ENCODE measurements at places on chromosomes 1 and 21. TPM values are rescaled to one million over a fixed set of nuclear protein-coding genes. Genes with fewer than 3 reads are reported as not detected.

LCE3E gene
- total RNA-seq: not detected

- no peak for DNase-seq
Measured at GRCh38 chr1:244353551-244354091, 98.1 kb downstream of the ADSS2 start.

DNA sequence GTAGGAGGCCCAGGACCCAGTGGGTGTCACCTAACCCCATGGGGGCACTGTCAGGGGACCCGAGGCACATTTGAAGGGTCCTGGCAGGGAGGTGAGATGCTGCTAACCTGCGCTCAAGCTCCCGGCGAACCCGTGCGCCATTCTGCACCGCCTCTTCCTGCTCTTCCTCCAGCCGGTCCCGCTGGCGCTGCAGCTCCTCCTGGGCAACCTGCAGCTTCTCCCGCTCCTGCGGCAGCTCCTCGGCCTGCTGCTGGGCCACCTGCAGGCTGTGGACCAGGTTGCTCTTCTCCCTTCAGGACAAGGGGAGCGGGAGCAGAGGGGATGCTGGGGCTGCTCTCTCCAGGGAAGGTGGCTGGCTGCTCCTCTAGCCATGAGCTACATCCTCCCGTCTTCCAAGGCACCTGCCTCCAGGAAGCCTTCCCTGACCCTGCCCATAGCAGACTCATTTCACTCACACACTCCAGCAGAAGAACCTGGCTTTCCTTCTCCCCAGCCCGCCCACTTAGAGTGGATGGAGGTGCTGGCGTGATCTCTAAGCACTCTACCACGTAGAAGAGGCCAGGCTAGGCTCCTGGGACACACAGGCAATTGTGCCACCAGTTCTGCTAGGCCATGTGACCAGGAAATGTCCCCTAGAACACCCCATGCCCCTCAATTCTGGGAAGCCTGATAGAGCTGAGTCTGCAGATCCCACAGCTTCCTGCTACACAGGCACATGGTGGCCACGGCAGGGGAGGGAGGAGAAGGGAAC lies 15.2 kb upstream of the NBPF1 start:
- DNase-seq: no peak

- DNase-seq: peak; percentile 56
Measured at GRCh38 chr1:38608202-38608864, 251.2 kb downstream of the RRAGC start.

GRCh38 chr21:27110956-27111355 lies 144.1 kb upstream of the ADAMTS5 start:
- no peak for DNase-seq

DNA sequence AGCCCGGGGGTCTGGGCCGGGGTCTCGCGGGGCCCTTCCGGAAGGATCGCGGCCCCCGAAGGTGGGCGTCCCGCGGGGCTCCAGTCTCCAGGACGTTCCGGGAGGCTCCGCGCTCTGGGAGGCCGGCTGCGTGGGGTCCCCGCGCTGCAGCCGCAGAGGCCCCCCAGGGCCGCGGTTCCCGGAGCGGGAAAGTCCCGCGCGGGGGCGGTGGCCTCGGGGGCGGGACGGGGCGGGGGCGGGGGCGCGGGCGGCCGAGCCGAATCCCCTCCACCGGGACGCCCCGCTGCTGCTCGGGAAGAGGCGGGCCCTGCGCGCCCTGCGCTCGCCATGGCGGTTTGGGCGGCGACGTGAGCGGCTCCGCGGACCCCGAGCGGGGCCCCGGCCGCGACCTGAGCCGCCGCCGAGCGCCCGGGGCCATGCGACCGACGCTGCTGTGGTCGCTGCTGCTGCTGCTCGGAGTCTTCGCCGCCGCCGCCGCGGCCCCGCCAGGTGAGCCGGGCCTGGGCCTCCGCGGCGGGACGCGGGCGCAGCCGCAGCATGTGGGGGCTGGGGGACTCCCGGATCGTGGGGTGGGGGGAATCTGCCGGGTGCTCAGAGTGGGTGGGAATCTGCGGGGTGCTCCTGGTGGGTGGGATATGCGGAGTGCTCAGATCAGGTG lies at the start of gene IFNGR2:
IFNGR2 (plus strand) TSS at position 286 of the 658 bp plus-strand sequence; CDS start at position 417, 131 bp downstream.
- peak; percentile 70 for DNase-seq

DNA sequence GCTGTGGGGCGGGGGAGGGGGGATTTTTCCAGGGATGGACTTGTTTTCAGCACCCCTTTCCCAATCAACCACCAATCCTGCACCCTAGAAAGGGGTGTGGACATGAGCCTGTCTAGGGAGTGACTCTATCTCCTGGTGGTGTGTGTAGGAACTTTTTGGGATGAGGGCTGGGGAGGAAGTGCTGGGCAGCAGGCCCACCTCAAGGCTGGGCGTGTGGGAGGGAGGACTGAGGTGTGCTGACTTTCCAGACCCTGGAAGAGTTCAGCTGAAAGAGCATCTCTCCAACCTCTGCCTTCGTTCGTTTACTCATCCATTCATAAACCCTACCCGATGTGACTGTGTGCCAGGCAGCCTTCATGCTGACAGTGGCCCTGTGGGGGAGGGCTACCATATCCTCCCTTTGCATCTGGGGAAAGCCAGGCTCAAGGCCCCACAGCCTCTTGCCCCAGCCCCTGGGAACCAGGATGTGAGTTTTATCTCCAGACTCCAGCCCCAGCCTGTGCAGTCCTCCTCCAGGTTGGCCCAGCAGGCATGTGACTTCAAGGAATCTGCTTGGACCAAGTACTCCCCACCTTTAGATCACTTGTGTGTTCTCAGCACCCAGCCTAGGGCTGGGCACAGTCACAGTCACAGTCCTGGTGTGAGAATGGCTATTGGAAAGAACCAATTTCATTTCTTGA lies 6.7 kb downstream of the KNCN start:
- DNase-seq: no peak

FMN2 gene
- 2.7 TPM for total RNA-seq

GRCh38 chr1:151891512-151891911 lies 17.8 kb downstream of the THEM4 start:
- no peak for DNase-seq

GRCh38 chr21:18340387-18340942 lies 63.1 kb downstream of the TMPRSS15 start:
- no peak for DNase-seq

DNA sequence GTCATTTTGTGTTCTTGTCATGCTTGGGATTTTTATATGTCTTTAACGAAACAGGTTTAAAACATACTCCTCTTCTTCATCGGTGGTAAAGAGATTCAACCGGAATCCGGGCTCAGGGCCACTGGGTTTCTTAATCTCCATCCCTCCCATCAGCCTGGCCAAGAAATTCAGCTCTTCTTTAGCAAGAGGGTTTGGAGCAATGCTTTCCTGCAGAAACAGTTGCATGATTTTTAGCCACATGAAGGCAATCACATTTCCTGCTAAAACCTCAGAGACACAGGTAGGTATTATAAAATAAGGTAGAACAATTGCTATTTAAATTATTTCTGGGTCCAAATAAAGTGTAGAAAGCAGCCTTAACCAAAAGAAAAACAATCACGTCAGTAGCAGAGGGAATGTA lies 22.7 kb upstream of the LSM10 start:
- DNase-seq: no peak

DNA sequence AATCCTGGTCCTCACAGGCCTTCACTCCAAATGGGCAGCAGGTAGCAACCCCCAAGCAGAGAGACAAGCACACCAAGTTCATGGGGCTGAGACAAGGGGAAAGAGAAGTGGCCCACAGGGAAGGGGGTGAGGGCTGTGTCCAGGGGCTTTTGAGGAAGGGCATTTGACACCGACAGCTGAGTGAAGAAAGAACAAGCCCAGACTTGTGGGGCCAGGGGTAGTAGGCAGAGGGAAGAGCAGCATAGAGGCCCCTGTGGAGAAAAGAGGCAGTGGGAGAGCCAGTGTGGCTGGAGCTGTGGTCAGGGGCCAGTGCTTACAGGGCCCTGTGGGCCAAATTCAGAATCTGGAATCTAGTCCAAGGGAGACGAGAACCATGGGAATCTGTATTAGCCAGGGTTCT lies 85.4 kb downstream of the IGSF21 start:
- no peak for DNase-seq

DNA sequence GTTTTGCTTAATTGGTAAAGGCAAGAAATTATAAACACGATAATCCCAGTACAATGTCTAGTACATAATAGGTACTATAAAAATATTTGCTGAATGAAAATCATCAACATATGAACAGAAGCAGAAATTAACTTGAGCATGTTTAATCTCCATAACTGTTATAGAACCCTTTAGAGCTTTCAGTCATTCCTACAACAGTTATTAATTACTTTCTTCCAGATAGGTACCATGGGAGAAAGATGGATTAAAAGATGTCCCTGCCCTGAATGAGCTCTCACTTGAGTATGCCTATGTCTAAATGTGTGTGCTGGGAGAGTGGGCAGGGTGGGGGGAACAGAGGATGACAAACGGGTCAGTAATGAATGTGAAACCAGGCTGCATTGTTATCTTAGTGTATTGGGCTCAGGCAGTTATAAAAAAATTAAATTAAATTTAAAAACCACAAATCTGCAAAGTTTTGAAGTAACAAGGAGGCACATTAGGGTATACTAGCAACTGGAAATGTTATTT lies 2.4 kb downstream of the EPS15 start:
- DNase-seq: no peak

GRCh38 chr1:16162163-16162822 lies 6.4 kb upstream of the EPHA2 start:
- DNase-seq: peak; percentile 60

DNA sequence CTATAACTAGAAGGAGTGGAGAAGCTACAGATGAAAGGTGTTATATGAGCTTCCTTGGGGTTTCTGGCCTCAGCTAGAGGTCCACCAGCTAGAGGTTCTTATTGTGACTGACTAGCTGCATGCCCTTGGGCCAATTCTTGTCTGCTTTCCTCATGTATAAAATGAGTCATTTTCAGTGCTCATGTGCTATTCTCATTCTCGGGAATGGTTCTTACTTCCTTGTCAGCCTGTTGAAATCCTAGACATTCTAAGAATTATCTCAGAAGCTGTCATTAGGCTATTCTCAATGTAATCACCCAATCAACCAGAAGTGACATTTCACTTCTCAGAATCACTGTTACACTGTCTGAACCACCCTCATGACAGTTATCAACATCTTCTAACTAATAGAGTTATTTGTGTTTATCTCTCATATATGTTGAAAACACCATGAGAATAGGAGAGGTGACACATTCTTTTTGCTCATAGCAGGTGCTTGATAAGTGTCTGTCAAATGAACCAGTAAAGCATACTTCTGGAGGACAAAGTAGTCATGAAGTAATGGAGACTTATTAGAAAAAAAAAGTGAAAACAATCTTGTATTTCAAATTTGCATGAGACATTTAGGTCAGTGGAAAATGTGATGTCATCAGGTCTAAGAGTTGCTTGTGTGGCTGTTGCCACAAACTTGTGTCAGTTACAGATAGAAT lies 122.8 kb upstream of the IVNS1ABP start:
- DNase-seq: no peak

DNA sequence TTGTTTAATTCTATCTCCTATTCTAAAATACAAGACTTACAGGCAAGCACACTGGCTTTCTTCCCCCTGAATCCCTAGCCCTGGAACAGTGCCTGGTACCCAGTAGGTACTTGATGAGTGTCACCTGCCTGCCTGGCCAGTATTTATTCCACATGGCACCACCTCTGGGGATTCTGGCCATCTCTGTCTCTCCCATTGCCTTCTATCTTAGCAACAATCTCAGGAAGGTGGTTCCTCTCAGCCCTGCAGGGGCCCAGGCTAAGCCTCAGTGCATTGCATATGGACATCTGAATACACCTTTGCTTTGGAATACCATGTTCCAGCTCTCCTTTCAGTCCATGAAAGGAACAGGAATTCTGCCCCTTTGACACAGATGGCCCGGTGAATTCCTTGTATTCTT lies 81.0 kb downstream of the HIVEP3 start:
- DNase-seq: no peak

MRPL20 gene
- 115 TPM for total RNA-seq

GPR25 gene
- total RNA-seq: 1.0 TPM

GRCh38 chr1:81666586-81666985 lies 134.1 kb upstream of the ADGRL2 start:
- DNase-seq: no peak

DNA sequence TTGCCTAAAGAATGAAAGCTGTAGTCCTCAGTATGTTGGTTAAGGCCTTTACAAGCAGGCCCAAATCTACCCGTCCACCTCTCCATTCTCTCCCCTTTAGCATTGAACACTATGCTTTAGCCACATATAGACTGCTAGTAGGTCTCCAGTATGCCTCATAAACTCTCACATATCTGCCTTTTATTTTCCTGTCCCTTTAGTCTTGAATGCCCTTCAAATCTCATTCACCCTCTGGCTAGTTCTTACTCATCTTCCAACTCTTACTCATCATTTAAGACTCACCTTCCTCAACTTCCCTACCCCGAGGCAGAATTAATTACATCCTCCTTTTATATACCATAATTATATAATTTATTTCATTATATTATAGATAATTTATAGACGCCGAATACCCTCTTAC lies 78.7 kb upstream of the TSPAN2 start:
- no peak for DNase-seq

DNA sequence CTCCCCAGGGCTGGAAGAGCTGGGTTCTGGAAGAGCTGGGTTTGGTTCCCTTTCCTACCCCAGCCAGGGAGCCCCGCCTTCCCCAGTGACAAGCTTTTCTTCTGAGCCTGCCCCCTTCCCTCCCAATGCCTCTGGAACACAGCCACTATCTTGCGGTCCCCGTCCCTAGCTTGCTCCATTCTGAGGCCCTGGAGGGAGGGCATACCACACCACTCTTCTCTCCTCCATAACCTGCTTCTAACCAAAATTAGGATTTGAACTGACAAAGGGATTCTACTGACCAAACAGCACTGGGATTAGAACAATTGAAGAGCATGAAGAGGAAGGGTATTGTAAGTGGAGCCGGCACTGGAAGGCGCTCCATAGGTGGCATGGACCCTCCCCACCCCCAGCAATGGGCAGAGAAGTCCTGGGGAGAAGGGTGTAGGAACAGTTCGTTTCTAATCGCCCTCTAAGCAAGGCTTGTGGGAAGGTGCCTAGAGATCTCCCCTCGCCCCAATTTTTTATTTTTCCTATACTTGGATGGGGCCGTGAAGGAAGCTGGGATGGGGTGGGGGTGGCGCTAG lies 690 bp downstream of the C1orf216 start:
- peak; percentile 68 for DNase-seq

DNA sequence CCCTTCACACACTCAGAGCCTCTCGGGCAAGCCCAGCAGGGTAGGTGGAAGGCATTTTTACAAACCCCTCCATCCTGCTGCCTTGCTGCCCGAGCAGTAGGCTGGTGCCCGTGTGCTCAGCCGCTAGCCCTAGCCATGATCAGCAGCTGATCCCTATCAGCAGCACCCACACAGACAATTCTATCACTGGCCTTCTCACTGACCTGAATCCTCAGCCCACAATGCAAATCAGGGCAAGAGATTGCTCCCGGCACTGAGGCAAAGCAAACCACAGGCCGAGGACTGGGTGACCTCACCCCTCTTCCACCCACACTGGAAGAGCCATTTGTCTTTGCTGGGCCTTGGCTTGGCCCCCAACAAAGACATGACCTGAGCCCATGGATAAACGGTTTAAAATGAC lies 895 bp upstream of the PDZK1 start:
- DNase-seq: no peak

GRCh38 chr1:151611288-151611790 lies 511 bp upstream of the SNX27 start:
- peak; percentile 82 for DNase-seq

DNA sequence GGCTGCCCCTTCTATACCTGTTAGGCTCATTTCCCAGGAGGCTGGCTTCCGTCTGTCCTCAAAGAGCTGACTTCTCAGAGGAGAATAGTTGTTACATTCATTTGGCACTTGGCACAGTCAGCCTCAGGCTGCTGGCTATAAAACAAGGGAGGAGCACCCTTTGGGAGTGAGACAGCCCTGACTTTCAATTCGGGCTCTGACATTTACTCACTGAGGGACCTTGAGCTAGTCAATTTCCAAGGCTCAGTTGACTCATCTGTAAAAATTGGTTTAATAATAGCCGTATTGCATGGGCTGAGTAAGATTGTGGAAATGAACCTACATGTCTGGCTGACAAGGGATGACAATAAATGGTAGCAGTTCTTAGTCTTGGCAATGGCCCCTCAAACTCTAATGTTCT lies 13.7 kb downstream of the ALX3 start:
- no peak for DNase-seq

Data from lung (tissue), 17 donors.